ENCODE measurements at places on chromosomes 2 and 18. TPM values are rescaled to one million over a fixed set of nuclear protein-coding genes. Genes with fewer than 3 reads are reported as not detected.

Gene C2orf66
- not detected for total RNA-seq

Gene KDSR
- 58.5 TPM for total RNA-seq

Gene CD8B
- total RNA-seq, result 0.24 TPM

Gene CD207
- total RNA-seq, result not detected

Gene EN1
- not detected for total RNA-seq

Gene B4GALT6
- total RNA-seq, result 34.0 TPM

Gene CHST10
- 29.7 TPM for total RNA-seq

GRCh38 chr2:74373985-74374384 is 6.1 kb downstream of the DCTN1 start:
- peak; percentile 40 for DNase-seq

GRCh38 chr2:231129216-231129615 is 4.4 kb upstream of the HTR2B start:
- DNase-seq, result no peak

- no peak for DNase-seq
Observed at GRCh38 chr2:134401081-134401497, 147.2 kb downstream of the MGAT5 start.

DNA sequence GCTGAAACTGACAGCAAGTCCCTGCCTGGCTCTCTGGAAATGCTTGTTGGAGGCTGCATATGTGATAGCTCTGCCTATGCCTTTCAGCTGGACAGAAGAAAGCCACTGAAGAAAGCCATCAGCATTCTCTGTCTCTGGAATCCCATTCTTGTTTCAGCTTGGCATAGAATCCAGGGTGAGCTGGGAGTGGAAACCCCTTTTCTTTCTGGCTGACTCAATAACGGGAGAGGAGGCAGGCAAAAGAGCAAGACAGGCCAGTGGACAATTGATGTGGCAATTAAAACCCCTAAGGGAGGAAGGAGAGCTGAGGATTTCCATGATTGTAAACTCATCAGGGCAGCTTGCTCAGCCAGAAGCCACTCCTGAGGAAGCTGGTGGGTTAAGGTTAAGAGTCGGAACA is 208.1 kb downstream of the CLIP4 start:
- no peak for DNase-seq

DNA sequence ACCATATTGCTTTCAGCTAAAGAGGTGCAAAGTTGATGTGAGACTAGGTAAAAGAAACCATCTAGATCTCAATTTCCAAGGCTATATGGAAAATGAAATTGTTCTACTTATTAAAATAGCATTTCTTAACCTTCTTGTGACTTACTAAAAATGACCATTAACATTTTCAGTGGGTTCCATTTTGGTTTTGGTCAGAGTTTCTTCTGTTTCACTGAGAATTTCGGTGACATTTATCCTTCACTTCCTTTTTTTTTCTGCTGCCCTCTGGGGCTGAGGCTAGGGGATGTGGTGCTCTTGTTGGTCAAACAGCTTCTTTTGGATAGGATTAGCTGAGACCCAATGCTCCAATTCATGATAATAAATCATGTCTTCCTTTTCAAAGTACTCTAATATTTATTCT is 44.3 kb upstream of the REL start:
- no peak for DNase-seq

GRCh38 chr2:95384854-95385569 is 17.5 kb upstream of the FAHD2A start:
- peak; percentile 73 for DNase-seq

DNA sequence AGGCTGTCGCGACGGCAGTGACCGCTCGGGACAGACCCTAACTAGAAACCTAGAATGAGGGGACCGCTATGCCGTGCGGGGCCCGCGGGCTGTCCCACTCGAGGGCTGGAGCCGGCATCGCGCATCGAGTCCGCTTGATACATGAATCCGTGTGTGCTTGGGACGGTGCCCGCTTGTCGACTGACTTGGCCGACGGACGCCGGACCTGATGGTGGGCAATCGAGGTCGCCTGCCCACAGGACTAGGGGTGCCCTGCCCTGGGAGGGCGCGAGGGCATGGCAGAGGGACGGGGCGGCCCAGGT is 749 bp upstream of the PTMA start:
- peak; percentile 69 for DNase-seq

DNA sequence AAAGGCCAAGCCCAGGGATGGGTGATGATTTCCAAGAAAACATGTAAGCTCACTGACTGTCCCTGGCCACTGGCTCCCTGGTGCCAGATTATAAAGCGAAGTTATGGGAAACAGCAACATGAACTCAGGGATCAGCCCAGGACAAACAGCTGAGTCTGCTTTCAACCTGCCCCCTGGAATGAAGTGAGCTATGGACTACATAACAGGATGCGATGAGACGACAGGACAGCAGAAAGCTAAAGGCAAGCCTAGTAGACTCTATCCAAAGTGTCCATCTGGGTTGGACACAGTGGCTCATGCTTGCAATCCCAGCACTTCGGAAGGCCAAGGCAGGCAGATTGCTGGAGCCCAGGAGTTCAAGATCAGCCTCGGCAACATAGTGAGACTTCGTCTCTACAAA is 16.6 kb upstream of the KCMF1 start:
- DNase-seq, result no peak

DNA sequence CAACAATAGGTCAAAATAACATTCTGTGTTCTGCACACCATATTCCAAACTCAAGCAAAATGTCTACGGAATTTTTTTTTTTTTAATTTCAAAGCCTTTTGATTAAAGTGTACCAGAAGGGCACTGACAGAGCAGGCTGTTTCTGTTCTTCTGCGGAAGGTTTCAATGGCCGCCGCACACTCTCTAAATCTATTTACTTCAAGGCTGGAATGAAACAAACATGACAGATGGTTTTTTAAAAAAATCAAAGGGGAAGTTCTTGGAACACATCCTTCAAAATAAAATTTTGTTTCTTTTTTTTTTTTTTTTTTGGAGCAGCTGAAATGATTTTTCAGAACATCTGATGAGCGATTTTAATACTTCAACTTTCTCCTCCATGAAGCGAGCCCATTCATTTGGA is 259.1 kb downstream of the TXNL1 start:
- no peak for DNase-seq

DNA sequence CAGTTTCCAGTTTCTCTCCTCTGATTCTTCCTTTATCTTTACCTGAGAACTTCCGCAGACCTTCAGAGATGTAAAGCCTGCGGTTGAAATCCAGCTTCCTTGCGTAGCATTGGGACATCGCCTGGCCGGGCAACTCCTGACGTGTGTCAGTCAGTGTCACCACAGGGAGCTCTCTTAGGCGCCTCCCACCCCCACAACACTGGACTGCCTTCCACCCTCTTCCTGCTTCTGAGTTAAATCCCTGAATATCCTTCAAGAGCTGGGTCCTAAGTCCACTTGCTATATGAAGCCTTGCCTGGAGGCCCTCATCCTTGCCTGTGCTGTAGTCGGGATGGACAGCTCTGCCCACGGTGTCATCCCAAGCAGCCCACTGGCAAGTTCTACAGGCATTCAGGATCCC is 179.4 kb downstream of the SEPTIN10 start:
- DNase-seq, result no peak

DNA sequence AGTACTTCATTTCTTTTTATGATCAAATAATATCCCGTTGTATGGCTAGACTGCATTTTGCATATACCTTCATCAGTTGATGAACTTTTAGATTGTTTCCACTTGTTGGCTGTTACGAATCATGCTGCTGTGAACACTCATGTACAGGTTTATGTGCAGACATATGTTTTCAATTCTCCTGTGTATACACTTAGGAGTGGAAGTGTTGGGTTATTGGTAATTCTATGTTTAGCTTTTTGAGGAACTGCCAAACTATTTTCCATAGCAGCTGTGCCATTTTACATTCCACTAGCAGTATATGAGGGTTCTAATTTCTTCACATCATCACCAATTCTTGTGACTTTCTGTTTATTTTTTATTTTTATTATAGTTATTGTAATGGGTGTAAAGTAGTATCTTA is 32.1 kb upstream of the LCLAT1 start:
- no peak for DNase-seq

DNA sequence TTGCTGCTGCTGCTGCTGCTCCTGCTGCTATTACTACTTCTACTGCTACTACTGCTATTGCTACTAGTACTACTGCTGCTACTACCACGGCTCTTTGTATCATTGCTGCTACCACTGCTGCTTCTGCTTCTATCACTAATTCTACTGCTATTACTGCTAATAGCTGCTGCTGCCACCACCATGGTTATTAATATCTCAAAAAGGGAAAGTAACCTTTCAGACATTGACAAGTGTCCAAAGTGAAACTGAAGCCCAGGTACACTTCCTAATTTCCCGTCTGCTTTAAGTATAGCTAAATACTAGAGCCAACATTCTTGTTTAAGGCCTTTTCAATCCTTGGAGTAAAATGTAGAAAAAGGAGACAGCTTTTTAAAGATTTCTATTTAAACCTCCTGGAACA is 45.4 kb upstream of the EHBP1 start:
- no peak for DNase-seq

DNA sequence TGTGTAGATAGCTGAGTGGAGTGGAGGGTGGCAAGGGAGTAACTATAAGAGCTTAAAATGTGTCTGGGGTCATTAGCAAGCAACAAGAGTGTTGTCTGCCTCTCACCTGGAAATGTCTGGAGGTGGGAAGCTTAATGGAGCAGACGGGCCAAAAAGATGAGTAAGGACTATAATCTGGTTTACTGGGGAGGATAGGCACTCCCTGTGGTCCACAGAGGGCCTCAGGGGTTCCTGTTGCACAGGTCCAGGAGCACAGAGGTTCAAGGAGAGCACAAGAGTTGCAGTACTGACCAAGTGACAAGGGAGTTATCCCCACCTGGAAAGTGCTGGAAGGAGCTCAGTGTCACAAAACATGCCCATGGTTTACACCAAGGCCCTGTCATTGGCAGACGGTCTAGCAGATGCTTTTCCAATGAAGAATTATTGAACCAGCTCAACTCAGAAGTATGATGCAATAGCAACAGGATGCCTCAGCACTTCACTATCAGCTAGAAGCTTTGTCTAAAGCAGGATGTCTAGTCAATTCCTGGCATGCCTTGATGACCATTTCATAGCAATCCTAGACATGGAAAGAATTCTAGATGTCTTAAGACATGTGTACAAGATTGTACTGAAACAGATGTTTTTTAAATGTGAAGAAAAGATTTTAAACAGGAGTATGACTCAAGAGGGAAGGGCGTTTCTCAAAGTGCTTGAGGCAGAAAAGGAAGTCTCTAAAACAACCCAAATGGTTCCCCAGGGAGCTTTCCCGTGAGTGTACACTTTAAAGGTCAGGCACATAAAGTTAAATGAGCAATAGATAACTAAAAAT is 62.9 kb upstream of the SERPINE2 start:
- DNase-seq, result no peak

DNA sequence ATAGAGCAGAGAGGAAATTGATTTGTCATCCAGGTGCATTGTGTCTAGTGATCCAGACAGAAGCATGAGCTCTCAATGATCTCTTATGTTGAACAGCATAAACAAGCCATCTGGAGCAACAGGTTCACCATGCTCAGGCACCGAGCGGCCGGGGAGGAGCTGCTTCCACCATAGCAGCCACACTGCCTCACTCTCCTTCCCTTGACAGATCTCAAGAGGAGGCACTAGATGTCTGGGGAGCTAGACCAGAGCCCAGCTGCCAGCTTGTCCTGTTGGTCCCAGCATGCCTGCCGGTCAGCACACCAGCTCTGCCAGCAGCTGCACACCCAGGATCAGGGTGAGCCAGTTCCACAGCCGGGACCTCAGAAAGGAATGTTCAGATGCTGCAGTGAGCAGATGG is 17.5 kb upstream of the LONRF2 start:
- no peak for DNase-seq

Data from H9 (cell line).